ENCODE measurements at places on chromosomes 16 and 17.

DNA sequence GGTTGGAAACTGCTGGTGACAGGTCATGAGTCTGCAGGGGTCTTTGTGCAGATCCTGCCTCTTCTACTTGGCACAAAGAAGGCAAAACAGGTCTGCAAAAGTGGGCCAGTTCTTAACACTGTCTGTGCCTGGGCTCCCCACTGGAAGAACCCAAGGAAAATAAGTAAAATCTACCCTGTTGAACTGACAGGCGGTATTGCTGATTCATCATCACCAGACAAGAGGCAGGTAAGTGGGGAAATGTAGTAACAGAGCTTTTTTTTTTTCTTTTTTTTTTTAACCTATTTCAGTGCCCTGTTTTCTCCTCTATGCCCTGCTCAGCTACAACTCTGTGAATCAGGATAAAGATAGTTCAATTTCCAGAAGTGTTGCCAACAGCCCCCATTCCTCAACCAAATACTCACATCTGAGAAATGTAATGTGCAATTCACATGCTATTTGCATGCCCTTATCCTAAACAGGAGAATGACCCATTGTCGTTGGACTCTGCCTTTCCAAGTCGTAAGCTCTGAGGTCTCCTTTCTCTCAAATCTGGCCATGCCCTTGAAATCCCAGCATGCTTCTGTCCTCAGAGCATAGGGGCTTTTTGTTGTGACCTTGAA is 237.0 kb downstream of the SOX9 start:
- DNase-seq, result no peak

GRCh38 chr17:81831563-81831956 is 1.5 kb downstream of the MCRIP1 start:
- no peak for DNase-seq

GRCh38 chr16:11091021-11091785 is 146.8 kb downstream of the CLEC16A start:
- DNase-seq, result peak; percentile 81

DNA sequence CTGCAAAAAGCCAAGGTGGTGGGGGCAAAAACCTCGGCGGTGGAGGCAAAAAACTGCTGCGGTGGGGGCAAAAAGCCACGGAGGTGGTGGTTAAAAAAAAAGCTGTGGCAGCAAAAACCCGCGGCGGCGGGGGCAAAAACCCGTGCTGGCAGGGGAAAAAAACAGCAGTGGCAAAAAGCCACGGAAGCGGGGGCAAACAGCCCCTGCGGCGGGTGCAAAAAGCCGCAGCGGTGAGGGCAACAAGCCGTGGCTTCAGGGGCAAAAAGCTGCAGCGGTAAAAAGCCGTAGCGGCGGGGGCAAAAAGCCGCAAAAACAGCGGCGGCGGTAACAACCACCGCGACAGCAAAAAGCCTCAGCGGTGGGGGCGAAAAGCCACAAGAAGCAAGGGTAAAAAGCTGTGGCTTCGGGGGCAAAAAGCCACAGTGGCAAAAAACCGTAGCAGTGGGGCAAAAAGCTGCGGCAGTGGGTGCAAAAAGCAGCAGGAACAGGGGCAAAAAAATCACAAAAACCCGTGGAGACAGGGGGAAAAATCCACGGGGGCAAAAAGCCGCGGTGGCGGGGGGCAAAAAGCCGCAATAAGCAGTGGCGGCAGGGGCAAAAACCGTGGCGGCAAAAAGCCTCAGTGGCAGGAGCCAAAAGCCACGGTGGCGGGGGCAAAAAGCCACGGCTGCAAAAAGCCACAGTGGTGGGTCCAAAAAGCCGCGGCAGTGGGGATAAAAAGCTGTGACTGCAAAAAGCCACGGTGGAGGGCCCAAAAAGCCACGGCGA is 193.7 kb downstream of the SHCBP1 start:
- no peak for DNase-seq

DNA sequence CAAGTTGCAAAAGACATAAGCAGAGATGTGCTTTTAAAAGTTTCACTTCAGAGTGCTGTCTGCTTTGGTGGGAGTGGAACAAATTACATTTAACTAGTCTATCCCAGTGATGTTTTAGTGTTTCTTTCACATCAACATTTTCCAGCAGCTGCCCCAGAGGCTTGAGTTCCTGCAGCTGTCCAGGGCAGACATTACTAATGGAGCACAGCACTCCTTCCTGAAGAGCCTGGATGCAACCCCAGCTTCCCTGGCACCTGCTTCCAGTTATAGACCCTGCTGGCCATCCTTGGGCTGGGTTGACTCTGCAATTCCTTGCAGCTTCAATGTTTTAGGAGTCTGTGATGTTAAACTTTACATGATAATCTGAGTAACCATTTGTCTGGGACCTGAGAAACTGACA is 61.4 kb upstream of the PIRT start:
- DNase-seq, result no peak

DNA sequence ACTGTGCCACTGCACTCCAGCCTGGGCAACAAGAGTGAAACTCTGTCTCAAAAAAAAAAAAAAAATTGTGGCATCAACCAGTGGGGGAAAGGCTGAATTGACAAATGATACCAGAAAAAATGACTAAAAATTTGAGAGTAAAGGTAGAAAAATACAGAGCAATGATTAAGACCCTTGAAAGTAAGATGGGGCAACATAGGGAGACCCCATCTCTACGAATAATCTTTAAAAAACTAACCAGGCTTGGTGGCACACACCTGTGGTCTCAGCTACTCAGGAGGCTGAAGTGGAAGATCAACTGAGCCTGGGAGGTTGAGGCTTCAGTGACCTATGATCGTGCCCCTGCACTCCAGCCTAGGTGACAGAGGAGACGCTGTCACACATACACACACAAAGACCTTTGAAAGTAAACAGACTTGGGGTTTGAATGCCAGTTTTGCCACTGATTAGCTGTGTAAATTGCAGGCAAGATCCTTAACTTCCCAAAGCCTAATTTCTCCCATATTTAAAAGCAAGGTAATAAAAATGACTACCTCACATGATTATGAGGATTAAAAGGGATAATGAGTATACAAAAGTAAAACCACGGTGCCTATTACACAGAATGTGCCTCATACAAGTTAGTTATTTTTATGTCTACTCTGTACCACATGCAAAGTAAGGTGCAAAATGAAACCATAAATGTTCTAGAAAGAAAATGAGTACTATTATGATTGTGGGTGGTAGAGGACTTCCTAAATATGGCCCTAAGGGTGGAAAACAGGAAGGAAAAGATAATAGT is 21.7 kb upstream of the PAFAH1B1 start:
- DNase-seq, result no peak

GRCh38 chr17:14321980-14322776 is 21.3 kb downstream of the HS3ST3B1 start:
- DNase-seq, result no peak

- DNase-seq, result no peak
These were observed 3.3 kb downstream of the DUS1L start for GRCh38 chr17:82062076-82062983.

GRCh38 chr17:53792451-53792850 is 30.3 kb upstream of the KIF2B start:
- no peak for DNase-seq

GRCh38 chr16:4970010-4970409 is 11.9 kb downstream of the SEC14L5 start:
- no peak for DNase-seq

GRCh38 chr16:48011878-48012658 is 143.7 kb downstream of the ABCC12 start:
- no peak for DNase-seq

DNA sequence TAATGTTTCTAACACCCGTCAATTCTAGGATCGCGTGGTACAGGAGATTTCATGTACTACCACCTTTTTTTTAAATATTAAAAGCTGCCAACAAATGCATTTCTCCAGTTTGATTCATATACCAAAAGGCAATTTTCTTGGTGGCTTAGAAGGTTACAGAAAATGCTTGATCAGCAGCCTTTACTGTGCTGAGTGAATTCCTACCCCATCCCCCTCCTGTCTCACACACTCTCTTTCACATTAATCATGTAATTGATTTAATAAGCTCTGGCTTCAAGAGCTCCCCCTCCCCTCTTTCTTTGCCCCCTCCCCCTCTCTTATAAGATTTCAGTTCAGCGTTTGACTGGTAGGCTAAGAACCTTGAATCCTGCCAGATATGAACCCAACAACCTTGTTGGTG is 110.5 kb downstream of the RBFOX1 start:
- DNase-seq, result no peak

GRCh38 chr17:77472468-77473310 is 331.9 kb downstream of the SEC14L1 start:
- DNase-seq, result peak; percentile 47

DNA sequence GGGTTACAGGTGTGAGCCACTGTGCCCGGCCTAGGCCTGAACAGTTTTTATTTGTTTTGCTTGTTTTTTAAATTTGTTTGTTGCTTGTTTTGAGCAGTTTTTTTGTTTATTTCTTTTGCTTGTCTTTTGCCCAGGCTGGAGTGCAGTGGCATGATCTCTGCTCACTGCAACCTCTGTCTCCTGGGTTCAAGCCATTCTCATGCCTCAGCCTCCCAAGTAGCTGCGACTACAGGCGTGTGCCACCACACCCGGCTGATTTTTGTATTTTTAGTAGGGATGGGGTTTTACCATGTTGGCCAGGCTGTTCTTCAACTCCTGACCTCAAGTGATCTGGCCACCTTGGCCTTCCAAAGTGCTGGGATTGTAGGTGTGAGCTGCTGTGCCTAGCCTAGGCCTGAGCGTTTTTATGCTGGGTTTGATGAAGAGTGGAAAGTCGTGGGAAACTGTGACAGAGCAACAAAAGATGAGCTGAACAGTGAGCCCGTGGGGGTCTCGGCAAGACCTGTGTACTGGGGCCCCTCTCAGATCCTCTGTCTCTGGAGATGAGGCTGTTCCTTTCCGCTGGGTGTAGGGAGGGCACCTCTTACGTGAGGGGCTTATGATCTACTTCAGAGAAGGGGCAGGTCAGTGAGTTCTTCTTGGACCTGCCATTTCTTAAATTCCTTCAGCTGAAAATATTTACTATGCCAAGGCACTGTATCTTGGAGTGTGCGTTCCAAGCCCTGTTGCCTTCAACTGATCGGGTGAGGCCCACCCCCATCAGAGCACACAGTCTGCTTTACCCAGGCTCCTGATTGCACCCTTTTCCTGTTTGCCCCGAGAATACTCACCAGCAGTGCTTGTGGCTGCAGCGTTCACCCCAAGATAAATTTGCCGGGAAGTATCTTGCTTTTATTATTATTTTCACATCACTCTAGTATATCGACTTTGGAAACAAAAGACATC is 322.1 kb downstream of the SEC14L1 start:
- DNase-seq, result no peak

DNA sequence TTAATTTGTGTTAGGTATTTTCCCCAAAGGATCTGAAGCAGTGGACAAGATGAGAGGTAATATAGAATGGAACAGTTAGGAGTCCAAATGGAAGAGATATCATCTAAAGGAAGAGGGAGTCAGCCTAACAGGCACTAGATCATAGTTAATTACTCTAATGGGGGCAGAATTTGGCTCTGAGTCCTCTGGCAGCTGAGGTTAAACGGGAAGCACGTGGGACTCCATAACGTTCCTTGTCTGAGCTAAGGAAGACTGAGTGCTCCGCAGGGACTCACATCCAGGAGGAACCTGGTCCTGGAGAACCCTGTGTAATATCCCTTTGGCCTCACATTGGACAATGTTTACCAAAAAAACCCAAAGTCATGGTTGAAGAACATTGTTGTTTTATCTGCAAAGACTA is 46.6 kb upstream of the TEX2 start:
- DNase-seq, result no peak

- no peak for DNase-seq
These were observed 184.1 kb upstream of the ZFHX3 start for GRCh38 chr16:73231944-73232554.

GRCh38 chr16:15887283-15887682 is 1.1 kb downstream of the CEP20 start:
- no peak for DNase-seq

DNA sequence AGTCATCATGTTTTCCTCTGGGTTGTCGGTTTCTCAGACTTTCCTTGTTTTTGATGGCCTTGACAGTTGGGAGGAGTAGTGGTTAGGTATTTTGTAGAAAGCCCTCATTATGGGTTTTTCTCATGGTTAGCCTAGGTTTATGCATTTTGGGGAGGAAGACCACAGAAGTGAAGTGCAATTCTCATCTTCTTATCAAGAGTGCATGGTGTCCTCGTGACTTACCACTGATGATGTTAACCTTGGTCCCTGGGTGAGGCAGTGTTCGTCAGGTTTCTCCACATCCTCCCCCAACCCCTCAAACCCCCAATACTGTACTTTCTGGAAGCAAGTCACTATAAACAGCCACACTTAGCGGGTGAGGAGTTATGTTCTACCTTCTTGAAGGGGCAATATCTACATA is 42.3 kb downstream of the BPTF start:
- no peak for DNase-seq

GRCh38 chr17:79080761-79081290 is 6.2 kb downstream of the ENGASE start:
- DNase-seq, result no peak

- peak; percentile 79 for DNase-seq
These were observed 24.8 kb downstream of the MYO18A start for GRCh38 chr17:29155227-29155965.

- DNase-seq, result peak; percentile 79
These were observed 5.0 kb upstream of the SPATA20 start for GRCh38 chr17:50541716-50542688.

DNA sequence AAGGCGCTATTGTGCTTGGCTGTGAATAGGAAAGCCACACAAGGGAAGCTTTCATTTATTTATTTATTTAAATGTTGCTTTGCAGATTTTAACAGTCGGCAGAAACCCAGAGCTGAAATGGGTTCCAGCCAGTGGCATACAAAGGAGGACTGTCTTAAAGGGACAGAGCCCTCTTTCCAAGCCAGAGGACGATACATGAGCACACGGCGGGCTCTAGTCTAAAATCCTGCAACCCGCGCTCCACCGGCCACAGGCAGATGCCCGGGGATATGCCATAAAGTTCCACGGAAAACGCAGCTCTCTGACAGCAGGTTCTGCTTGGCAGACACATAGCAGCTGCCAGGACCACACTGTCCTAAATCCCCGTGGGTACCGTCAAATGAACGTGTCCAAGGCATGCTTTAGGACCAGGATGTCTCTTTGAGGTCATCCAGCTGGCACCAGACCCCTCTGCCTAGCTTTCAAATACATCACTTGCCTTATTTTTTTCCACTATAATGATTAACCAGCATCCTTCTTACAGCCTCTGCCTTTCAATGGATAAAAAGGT is 64.6 kb downstream of the CYTH1 start:
- DNase-seq, result no peak

- DNase-seq, result no peak
These were observed 11.0 kb upstream of the BEAN1 start for GRCh38 chr16:66416136-66416535.

GRCh38 chr16:81263470-81264220 is 25.2 kb downstream of the BCO1 start:
- DNase-seq, result no peak

- peak; percentile 54 for DNase-seq
These were observed 8.3 kb upstream of the ITGA3 start for GRCh38 chr17:50047488-50048126.
